ENCODE measurements at places on chromosomes 2 and 18.

DNA sequence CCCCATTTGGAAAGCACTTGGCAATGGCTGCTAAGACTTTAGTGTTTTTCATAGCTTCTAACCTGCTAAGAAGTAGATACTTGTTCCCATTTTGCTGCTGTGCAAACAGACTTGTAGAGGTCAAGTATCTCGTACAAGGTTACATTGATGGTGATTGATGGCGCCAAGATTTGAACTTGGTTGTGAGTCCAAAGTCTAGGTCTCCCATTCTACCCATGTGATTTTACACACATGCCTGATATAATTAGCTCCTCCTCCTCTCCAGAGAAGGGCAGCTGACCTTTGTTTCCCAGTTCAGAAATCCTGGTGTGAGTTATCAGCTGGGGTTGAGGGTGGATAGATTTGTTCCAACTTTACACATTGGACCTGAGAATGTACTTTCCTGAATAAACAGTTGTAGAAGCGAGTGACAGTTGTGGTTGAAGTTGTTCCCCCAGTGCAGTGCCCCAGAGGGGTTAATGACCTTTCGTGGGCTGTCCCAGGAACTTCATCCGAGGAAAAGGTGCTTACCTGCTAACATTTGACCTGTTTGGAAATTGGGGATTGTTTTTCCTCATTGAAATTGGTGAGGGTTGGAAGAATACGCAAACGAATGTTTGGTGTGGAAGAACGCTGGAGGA lies 10.4 kb downstream of the TCF7L1 start:
- DNase-seq, result no peak

DNA sequence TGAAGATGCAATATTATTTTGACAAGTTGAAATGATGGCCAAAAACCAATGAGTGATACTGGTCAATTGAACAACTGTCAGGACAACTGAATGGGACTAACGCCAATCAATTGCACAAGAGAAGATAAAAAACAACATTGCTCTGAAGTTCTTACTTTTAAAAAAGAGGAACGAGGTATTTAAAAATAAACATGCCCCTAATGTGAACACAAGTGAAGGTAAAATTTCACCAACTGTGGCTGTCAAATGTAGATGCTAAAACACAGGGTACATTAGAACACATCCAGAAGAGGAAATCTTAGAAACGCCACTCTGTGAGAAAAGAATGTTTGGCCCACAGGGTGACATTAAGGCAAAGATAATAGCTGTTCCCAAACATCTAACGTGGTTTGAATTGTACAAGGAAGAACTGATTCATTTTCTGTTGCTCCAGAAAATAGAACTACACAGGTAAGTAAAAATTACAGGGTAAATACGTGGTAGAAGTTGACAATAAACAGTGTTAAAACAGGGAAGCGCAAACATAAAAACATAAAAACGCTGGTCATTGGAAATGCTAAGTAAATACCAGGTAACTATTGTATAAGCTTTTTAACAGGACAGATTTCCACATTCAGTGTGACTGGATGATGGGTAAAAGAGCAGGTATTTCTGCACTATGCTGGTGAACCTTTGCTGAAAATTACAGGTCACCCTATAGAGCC lies 20.3 kb downstream of the LONRF2 start:
- no peak for DNase-seq

- no peak for DNase-seq
These were observed 420 bp downstream of the PIGN start for GRCh38 chr18:62186499-62186773.

DNA sequence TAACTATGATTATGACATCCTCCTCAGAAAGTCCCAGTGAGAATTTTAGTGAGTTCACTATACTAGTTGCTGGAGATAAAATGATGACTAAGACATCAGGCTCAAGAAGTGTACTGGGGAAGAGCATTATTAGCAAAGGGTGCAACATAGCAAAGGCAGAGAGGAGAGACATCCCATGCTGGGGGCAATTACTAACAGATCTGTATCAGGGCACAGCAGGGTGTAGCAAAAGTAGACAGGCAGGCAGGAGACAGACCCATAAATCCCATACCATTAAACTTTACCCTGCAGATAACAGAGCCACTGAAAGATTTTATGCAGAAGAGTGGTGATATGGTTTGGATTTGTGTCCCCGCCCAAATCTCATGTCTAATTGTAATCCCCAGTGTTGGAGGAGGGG lies 161.7 kb downstream of the SP3 start:
- DNase-seq, result no peak

DNA sequence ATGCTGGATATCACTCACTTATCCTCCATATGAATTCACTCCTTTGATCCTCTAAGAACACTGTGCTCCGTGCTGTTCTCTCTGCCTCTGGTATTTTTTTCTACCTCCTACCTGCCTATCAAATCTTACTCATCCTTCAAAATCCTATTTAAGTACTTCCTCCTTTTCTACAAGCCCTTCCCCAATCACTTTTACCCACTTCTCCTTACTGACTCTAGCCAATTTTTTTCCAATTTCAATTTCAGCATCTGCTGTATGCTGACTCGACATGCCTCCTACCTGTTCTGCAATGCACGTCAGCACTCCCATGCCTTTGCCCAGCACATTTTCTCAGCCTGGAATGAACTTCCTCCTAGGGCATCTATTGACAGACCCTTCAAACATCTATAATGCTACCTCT lies 37.3 kb upstream of the LNPK start:
- no peak for DNase-seq

DNA sequence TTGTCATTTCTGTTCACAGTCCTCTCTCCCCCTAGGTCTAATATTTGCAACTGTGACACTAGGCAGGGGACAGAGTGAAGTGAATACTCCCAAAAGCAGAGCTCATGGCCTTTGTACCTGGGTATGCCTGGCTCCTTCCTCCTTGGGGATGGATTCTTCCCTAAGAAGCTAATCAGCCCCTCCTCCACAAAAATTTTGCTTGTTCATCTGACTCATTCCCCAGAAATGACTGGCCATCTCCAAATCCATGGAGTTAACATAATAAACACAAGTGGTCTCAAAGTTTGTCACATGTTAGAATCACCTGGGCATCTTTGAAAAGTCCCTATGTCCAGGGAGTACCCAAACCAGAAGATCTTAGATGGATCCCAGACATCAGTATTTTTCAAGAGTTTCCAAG lies 65.3 kb downstream of the SUCLG1 start:
- no peak for DNase-seq

- peak; percentile 72 for DNase-seq
These were observed 47.0 kb downstream of the ARMC9 start for GRCh38 chr2:231245249-231246094.

- DNase-seq, result peak; percentile 12
These were observed 92.2 kb downstream of the DPP4 start for GRCh38 chr2:161981679-161982250.

GRCh38 chr2:188293601-188294351 lies 2.1 kb downstream of the GULP1 start:
- no peak for DNase-seq

DNA sequence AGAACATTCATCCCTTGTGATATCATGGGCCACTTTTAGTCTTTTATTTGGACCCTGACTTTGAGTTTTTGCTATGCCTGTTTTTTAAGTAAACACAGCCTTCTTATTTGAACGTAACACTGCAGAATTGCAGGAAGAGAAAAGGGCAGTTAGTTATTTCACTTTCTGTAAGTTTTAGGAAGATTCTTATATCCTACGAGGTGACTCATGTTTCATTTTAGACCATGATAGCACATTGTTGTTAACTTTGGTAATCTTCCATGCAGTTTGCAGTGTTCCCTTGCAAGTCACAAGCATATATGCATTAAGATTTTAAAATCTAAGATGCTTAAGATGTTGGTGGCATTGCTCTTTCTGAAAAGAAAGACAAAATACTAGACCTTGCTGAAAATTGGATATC lies 128.6 kb upstream of the EPC2 start:
- DNase-seq, result no peak

- DNase-seq, result no peak
These were observed 290.8 kb upstream of the CXCR4 start for GRCh38 chr2:136408795-136409194.

DNA sequence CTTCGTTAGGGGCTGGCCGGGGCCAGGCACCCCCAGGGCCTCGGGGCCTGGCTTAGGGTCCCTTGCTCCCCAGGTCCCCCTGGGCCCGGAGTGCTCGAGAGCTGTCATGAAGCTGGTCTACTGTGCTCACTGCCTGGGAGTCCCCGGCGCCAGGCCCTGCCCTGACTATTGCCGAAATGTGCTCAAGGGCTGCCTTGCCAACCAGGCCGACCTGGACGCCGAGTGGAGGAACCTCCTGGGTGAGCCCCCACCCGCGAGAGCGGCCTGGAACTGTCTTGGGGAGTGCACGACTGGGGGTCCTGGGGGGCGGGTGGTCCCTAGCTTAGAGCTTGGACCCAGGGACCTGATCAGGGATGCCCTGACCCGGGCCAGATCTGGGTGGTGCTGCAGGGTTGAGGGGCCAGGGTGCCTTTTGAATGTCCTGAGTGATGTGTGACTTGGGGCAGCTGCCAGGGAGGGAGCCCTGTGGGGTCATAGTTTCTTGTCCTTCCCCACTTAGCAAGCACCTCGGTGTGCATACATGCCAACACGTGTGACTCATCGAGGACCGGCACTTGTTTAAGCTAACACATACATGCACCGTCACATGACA lies 27.9 kb downstream of the GPC1 start:
- peak; percentile 19 for DNase-seq

- DNase-seq, result no peak
These were observed 35.4 kb upstream of the PGAP1 start for GRCh38 chr2:196961889-196962288.

GRCh38 chr2:240711701-240712100 lies 20.0 kb downstream of the AQP12A start:
- DNase-seq, result no peak

DNA sequence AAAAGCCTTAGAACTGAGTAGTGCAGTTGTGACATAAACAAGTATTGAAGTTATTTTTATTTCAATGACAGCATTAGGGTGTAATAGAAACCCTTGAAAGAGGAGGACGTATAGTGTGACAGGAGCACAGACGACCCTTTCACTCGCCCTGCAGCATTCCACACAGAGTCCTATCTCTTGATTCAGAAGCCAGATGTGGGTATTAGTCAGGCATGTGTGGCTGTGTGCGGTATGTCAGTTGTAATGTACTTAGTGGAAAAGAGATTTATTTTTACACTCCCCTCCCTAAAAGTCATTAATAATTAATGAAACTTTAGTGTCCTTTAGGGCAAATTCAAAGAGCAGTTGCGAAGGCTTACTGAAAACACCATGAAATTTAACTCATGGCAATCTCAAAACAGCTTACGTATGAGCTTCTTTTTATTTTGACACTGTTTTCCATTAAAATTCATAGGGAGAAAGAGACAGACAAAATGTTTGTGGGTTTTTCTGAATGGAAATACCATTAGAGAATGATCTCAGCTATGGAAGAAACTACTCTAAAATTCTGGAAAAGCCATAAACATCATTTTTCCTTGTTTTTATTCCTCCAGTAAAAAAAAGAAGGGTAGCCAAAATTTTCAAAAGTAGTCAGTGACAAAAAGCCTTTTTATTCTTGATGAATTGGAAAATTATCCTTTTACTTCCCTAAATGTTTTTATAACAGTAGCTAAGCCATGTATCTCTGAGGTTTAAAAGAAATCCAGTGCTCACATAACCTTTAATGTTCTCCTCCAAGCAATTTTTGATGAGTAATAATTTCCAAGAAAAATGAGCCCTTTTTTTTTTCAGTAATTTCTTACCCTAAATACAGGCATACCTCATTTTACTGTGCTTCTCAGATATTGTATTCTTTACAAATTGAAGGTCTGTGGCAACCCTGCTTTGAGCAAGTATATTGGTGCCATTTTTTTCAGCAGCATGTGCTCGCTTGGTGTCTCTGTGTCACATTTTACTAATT lies 84.0 kb upstream of the DSEL start:
- DNase-seq, result no peak

DNA sequence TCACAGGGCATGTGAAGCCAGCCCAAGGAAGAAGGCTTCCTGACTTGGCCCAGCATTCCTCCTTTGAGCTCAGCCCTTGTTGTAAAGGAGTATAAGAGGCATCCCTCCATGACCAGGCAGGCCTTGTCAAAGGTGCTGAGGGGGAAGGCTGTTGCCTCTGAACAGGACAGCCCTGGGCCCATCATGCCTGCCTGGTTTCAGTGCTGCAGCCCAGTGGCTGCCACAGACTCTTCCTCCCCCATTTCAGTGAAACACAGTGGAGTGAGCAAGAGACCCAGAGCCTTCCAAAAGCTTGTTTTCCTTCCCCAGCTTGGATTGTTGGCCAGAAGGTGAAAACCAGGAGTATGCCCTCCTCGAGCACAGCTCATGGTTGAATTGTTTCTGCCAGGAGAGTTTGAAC lies 19.9 kb upstream of the RPL37A start:
- DNase-seq, result no peak

DNA sequence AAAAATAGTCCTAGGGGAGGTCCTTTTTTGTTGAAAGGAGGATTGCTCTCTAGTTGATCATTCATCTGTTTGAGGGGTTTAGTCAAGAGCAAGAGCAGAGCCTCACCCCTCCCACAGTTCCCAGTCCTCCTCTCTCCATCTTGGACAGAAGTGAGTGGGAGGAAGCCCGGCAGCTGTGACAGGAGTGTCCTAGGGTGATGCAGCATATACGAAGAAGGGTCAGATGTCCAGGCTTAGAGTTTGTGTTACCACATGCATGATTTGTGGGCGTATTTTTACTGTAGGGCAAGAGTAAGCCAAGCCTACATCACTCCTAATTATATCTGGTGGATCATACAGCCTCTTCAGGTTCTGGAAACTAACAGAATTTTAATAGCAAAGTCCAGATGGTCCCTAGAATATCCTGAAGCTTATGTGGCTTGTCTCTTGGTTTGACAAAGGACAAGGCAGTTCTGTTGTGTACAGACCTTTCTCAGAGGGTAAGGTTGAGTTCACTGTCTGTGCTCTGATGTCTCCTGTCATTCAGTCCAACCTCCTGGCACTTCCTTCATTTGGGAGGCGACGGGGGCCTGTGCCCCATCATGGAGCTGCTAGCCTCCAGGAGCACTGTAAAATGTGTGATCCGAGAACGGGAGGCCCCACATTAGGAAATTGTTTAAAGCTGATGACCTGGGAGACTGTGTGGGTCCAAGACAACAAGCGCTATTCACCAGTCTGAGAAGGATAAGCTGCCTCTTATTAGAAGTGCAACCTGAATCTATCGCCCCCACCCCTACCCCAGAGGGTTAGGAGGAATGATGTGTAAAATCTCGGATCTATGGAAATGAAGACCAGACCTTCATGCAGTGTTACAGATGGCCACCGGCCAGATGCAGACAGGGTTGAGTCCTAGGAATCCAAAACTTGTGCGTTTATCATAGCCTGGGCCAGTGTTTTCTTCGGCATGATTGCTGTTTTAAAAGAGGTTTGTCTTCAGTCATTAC lies 6.9 kb downstream of the CEP68 start:
- DNase-seq, result no peak

DNA sequence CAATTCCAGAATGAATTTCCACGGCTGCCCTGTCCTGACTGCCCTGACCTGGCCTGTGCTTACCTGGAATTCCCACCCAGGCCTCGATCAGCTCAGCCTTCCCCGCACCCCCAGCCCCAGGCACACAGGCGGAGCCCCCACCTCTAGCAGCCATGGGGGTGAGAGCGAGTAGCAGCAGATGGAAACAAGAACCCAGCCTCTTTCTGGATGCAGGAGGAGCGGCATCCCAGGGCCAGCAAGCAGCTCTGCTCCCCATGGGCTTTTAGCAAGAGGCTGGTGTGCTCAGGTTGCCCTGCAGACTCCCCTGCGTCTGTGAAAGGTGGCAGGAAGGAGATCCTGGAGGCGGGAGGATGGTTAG lies 101.8 kb downstream of the TPO start:
- DNase-seq, result peak; percentile 32
